ENCODE measurements at places on chromosomes 1 and 21. TPM values are rescaled to one million over a fixed set of nuclear protein-coding genes. Genes with fewer than 3 reads are reported as not detected.

DNAJC6 gene
- total RNA-seq: 3.5 TPM

CD34 gene
- 277 TPM for total RNA-seq

ZNF669 gene
- 21.7 TPM for total RNA-seq

SERINC2 gene
- 23.6 TPM for total RNA-seq

MTARC2 gene
- 3.6 TPM for total RNA-seq

GBP3 gene
- 0.36 TPM for total RNA-seq

TRABD2B gene
- total RNA-seq: 1.0 TPM

APCS gene
- not detected for total RNA-seq

GRCh38 chr1:44810101-44810761, 1.9 kb downstream of the BTBD19 start:
- H3K4me3 ChIP-seq: no peak overlapping the region
- peak overlapping the region; percentile 48 for H3K27ac ChIP-seq
- H3K27me3 ChIP-seq: peaks cover 41% of the 10 kb centered on the region

GRCh38 chr1:180195916-180196315, 34.1 kb upstream of the LHX4 start:
- peaks cover 32% of the 10 kb centered on the region for H3K36me3 ChIP-seq
- H3K4me1 ChIP-seq: peaks cover 12% of the 10 kb centered on the region
- no peak overlapping the region for H3K27ac ChIP-seq

DNA sequence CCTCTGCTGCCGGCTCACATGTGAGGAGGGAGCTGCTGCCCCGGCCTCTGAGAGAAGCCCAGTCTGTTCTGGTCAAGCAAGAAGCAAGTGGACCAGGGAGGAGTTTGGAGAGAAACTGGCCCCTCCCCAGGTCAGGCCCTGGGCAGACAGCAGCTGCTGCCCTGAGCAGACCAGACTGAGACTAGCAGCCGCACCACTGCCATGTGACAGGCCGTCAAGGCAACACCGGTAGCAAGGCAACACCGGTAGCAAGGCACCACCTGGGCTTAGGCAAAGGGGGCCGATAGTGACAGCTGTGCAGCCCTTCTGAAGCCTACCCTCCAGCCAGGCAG, 50.3 kb downstream of the ARHGEF16 start:
- H3K4me3 ChIP-seq: no peak overlapping the region
- peaks cover 18% of the 10 kb centered on the region for H3K36me3 ChIP-seq
- no peak overlapping the region for H3K27ac ChIP-seq
- no peak for DNase-seq

DNA sequence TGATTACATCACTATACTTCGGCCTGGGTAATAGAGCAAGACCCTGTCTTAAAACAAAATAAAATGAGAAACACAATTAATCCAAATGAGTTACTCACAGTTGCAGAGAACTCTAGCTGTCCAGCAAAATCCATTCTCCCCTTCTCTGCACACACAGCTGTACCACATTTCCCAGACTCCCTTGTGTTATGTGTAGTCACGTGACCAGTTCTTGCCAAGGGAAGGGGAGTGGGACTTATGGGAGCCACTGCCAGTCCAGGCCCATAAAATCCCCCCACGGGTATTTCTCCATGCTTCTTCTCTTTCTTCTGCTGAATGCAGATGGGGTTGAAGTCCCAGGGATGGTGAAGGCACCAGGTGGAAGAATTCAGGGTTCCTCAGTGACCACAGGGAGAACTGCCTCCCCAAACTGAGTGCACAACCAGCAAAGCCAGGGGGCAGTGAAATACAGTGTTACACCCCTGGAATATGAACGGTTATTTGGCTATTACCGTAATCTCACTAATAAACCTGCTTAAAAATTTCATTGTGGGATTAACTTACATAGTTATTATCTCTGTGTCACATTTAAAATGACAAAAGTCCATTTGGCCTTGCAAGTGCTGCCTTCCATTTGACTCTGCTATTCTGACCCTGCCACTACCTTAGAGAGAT, 85.6 kb upstream of the FMN2 start:
- no peaks in the 10 kb centered on the region for H3K4me1 ChIP-seq
- peaks cover 8% of the 10 kb centered on the region for H3K36me3 ChIP-seq
- no peak overlapping the region for H3K27ac ChIP-seq
- no peak overlapping the region for H3K4me3 ChIP-seq

DNA sequence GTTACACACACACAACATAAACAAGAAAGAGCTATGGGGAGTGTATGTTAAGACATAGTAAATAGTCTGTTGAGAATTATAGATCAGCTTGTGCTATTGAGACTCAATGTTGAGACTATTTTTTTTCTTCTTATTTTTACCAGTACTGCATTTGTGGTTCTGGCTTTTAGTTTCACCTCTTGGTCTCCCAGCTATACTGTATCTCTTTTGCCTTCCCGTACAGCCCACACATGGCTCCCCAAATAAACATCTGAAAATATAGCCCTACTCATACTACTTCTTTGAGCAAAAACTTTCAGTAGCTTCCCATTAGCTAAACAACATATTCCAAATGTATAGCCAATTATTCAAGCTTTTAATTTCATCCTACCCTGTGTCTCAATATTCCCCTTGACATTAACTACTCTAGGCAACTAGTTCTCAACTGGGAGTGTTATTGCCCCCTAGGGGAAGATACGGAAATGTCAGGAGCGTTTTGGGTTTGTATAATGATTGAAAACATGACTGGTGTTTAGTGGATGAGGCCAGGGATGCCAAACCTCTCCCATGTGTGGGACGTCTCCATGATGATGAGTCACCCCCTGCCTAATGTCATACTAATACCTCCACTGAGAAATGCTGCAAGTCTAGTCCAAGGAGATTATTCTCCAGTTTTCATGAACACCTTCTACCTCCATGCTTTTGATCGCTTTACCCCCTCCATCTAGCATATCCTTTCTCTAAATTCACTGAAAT, 6.8 kb downstream of the RPE65 start:
- H3K27ac ChIP-seq: no peak overlapping the region
- no peaks in the 10 kb centered on the region for H3K36me3 ChIP-seq
- no peaks in the 10 kb centered on the region for H3K27me3 ChIP-seq
- no peak overlapping the region for H3K4me3 ChIP-seq
- DNase-seq: peak; percentile 55
- no peaks in the 10 kb centered on the region for H3K4me1 ChIP-seq

GRCh38 chr1:205933671-205934618, 9.3 kb downstream of the SLC26A9 start:
- H3K27ac ChIP-seq: no peak overlapping the region
- DNase-seq: no peak
- peaks cover 28% of the 10 kb centered on the region for H3K4me1 ChIP-seq

- no peak overlapping the region for H3K27ac ChIP-seq
- H3K36me3 ChIP-seq: peaks cover 14% of the 10 kb centered on the region
- DNase-seq: no peak
- no peak overlapping the region for H3K4me3 ChIP-seq
- H3K27me3 ChIP-seq: no peaks in the 10 kb centered on the region
These were observed 13.7 kb downstream of the GGPS1 start for GRCh38 chr1:235342039-235342438.

GRCh38 chr1:22582661-22583635, 19.7 kb downstream of the EPHA8 start:
- H3K4me1 ChIP-seq: no peaks in the 10 kb centered on the region
- H3K27ac ChIP-seq: no peak overlapping the region
- H3K27me3 ChIP-seq: peaks cover 3% of the 10 kb centered on the region
- H3K36me3 ChIP-seq: peaks cover 4% of the 10 kb centered on the region
- H3K4me3 ChIP-seq: no peak overlapping the region

GRCh38 chr1:172489847-172490246, 43.1 kb upstream of the SUCO start:
- H3K4me3 ChIP-seq: no peak overlapping the region
- H3K4me1 ChIP-seq: peaks cover 11% of the 10 kb centered on the region
- H3K27me3 ChIP-seq: peaks cover 4% of the 10 kb centered on the region
- no peak overlapping the region for H3K27ac ChIP-seq
- H3K36me3 ChIP-seq: no peaks in the 10 kb centered on the region

DNA sequence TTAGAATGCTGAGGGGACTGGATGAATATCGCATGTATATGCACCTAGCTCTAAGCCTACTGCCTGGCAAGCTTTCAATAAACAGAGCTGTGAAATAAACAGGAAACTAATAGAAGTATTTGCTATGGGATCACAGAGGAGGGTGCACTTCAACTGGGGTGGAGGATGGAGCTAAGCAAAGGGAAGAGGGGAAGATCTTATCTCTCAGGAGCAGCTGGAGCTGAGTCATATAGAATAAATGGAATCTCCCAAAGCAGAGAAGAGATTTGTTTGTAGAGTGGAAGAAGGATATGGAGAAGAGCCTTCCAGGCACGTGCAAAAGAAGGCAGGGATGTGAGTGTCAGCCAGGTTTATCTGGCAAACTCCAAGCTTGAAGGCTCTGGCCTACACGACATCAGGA, 17.0 kb upstream of the KCNA10 start:
- no peak overlapping the region for H3K27ac ChIP-seq
- peaks cover 8% of the 10 kb centered on the region for H3K27me3 ChIP-seq
- DNase-seq: no peak
- H3K36me3 ChIP-seq: no peaks in the 10 kb centered on the region

DNA sequence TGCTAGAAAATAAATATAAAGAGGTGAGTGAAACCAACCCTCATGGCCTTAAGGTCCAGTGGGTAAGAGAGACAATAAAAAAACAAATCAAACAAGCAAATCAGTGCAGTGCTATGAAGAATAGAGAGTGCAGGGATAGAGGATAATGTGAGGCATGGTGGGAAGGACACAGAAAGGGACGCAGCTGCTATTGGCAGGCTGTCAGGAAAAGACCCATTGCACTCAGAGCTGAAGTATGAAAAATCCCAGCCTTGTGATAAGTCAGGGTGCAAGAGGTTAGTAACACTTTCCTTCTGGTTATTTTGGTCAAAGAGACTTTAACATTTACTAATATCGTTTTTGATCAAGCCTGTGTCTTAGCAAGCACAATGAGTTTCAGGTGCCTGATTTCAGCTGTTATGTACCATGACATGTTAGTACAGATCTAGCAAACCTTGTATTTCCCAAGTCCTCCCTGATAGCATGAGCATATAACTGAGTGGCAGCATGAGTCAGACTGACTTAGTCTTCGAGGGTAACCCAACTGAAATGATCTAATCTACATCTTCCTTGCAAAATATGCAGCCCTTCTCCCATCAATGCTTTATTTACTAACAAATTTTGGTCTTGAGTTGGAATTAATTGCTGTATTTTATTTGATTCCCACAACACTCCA, 31.7 kb downstream of the CHML start:
- no peak for DNase-seq
- no peak overlapping the region for H3K27ac ChIP-seq
- H3K4me3 ChIP-seq: no peak overlapping the region
- no peaks in the 10 kb centered on the region for H3K27me3 ChIP-seq
- H3K4me1 ChIP-seq: peaks cover 12% of the 10 kb centered on the region

DNA sequence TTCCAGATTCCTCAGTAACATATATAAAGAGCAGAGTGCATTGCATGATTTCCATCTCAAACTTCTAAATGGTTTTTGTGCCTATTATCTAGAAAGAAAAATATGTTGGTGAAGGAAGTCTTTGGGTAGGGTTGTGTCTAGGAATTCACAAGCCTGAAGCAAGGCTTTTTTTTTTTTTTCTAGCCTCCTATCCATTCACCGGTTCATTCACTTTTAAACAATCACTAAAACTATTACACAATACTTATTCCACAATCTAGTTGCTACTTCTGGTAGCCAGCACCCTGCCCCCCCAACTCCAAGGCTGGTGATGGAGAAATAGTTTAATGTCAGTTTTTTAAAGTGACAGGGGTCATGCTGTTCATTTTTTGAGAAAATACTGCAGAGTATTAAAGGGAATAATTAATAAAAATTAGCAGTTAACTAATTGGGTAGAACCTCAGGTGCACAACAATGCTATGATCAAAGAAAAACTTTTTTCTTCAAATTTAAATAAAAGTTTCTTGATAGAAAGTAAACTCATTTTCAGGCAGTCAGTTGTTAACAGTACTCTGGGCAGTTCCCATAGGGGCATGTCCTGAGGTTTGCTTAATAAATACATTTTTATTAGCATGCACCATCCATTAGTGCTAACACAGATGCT, 10.9 kb downstream of the IRF2BP2 start:
- H3K4me1 ChIP-seq: peaks cover 43% of the 10 kb centered on the region
- peaks cover 6% of the 10 kb centered on the region for H3K27me3 ChIP-seq
- H3K4me3 ChIP-seq: peak overlapping the region; percentile 80
- H3K27ac ChIP-seq: peak overlapping the region; percentile 57

Measured in endothelial cell (in vitro differentiated cells).